NCI-H1092 treated with DMSO at 0.1 percent for 48 hours (cell line): ENCODE measurements at places on chromosomes 12 and 14.

GRCh38 chr12:100672075-100672592 lies 98.7 kb downstream of the GAS2L3 start:
- no peak for DNase-seq

- DNase-seq, result peak; percentile 52
Observed at GRCh38 chr14:39107591-39107996, 4.6 kb upstream of the SEC23A start.

- no peak for DNase-seq
Observed at GRCh38 chr12:111656016-111656415, 29.7 kb downstream of the BRAP start.

GRCh38 chr14:38546932-38547551 lies 291.1 kb upstream of the CLEC14A start:
- no peak for DNase-seq

DNA sequence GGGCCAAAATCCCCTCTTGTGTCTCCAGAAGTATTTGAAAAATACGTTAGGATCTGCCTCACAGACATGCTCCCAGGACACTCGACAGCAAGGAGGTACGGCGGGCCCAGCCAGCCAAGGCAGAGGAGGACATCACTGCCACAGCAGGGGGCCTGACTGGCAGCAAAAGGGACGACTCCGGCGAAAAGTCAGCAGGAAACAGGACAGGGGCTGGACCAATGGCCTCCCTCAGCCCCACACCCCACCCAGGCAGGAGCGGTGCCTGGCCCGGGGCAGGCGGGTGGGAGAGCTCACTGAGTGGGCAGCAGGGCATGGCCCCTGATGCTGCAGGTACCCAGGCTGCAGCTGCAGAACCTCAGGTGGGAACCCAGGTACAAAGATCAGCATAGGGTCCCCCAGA lies 17.8 kb downstream of the BRF1 start:
- no peak for DNase-seq

DNA sequence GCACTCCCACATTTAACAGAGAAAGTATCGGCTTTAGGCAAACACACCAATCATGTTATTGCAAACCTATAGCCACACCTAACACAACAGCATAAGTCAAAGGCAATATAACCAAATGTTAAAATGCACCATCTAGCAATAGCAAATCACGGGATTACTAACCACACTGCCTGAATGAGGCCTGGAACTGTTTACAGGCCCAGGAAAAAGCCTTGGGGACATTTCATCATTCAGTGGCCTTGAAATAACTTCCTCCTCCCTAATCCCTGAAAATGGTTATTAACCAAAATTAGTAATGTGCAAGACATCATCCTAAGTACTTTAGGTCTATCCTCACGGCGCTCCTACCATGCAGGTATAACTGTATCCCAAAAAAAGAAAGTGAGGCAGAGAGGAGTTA lies 2.3 kb downstream of the GALC start:
- no peak for DNase-seq

DNA sequence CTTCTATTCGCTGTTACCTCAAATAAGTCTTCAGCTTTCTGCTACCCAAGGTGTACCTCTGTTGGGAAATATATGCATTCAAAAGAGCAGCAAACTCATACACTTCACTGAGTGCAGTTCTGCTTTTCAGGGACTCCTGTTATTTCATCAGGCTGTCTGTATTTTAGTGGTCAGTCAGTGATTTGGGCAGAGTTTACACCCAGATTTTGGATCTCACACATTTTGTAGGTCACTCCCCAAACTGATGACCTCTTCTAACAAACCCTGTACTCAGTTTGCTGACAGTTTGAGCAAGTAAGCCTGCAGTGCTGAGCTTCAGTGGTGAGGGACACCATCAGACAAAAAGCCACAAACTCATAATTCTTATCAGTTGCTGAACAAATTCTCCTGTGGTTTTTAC lies 8.2 kb upstream of the WASHC4 start:
- no peak for DNase-seq
